ENCODE measurements at places on chromosomes 6 and 20. TPM values are rescaled to one million over a fixed set of nuclear protein-coding genes. Genes with fewer than 3 reads are reported as not detected.

Gene SYCP2L
- total RNA-seq, result 0.20 TPM

Gene SH3BGRL2
- total RNA-seq, result 9.6 TPM

Gene JPH2
- total RNA-seq, result 131 TPM

Gene IL17A
- not detected for total RNA-seq

Gene TREM1
- total RNA-seq, result 2.9 TPM

Gene ACTL10
- total RNA-seq, result 0.79 TPM

Gene MCUR1
- total RNA-seq, result 11.2 TPM

Gene MYLK2
- not detected for total RNA-seq

Measured in right atrium auricular region (tissue), 2 donors.